ENCODE measurements at places on chromosomes 12 and 14. TPM values are rescaled to one million over a fixed set of nuclear protein-coding genes. Genes with fewer than 3 reads are reported as not detected.
A peak's percentile ranks its signal among the peaks of the same experiment; 100 is the strongest.

- H3K4me3 ChIP-seq, result peak overlapping the region; percentile 81
- peak overlapping the region; percentile 95 for H3K27ac ChIP-seq
- H3K4me1 ChIP-seq, result peaks cover 91% of the 10 kb centered on the region
- no peaks in the 10 kb centered on the region for H3K27me3 ChIP-seq
- DNase-seq, result peak; percentile 67
Observed at GRCh38 chr12:14949631-14950030, 11.3 kb upstream of the ERP27 start.

Gene EML5
- 2.3 TPM for total RNA-seq

DNA sequence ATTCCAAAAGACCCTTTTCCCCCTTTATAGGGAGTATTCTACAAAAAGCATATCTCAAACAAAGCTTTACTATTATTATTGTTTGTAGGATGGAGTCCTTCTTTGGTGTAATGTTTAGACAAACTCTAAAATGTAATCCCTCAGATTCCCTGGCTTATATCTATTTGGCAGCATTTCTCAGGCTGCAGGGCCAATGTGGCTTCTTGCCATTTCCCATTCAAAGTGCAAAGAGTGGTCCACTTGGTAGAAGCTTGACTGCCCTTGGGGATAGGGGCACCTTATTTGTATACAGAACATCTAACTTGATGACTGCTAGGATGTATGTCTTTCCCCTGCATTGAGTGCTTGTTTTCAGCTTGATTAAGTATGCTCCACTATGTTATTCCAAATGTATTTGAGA is 242.7 kb downstream of the PRKD1 start:
- no peaks in the 10 kb centered on the region for H3K4me1 ChIP-seq
- H3K27ac ChIP-seq, result no peak overlapping the region
- H3K36me3 ChIP-seq, result no peaks in the 10 kb centered on the region
- no peak for DNase-seq
- H3K4me3 ChIP-seq, result no peak overlapping the region

DNA sequence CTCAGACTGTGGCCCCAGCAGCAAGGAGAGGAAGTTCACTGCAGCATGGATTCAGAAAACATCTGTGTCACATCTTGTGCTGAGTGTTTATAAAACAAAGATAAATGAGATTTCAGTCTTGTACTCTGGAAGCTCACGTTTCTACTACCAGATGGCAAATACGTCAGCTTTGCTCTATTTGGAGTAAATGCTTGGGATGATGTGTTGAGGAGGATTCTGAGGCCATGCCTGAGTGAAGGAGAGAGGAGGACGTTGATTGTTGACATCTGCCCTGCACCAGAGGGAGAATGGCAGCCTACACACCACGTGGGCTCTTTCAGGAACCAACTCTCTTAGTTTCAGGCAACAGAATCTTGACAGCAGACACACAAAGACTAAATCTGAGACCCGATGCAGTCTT is 188.9 kb downstream of the TMEM132C start:
- H3K27ac ChIP-seq, result no peak overlapping the region
- no peaks in the 10 kb centered on the region for H3K27me3 ChIP-seq

DNA sequence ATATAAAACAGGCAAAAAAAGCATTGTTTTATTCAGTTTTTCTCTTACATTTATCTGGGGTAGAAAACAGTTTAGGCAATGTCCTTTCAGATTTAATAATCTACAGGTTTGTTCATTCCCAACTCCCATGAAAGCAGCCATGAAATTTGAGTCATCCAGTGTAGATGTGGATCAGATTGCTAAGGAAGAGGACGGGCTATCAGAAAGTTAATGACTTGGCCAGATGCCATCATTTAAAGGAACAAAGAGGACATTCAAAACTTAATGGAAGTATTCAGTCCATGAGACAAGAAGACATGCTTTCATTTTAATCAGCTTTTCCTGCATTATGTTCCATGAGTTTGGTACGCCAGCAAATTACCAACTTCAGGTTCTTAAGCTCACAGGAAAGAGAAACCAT is 31.1 kb upstream of the POC1B start:
- H3K27ac ChIP-seq, result no peak overlapping the region
- no peaks in the 10 kb centered on the region for H3K27me3 ChIP-seq
- no peaks in the 10 kb centered on the region for H3K4me1 ChIP-seq
- no peak for DNase-seq
- no peak overlapping the region for H3K4me3 ChIP-seq
- H3K36me3 ChIP-seq, result peaks cover 10% of the 10 kb centered on the region

GRCh38 chr12:7190268-7191055 is 976 bp downstream of the PEX5 start:
- no peaks in the 10 kb centered on the region for H3K27me3 ChIP-seq
- H3K4me3 ChIP-seq, result peak overlapping the region; percentile 72
- H3K27ac ChIP-seq, result peak overlapping the region; percentile 50
- peaks cover 25% of the 10 kb centered on the region for H3K4me1 ChIP-seq
- H3K36me3 ChIP-seq, result peaks cover 19% of the 10 kb centered on the region

DNA sequence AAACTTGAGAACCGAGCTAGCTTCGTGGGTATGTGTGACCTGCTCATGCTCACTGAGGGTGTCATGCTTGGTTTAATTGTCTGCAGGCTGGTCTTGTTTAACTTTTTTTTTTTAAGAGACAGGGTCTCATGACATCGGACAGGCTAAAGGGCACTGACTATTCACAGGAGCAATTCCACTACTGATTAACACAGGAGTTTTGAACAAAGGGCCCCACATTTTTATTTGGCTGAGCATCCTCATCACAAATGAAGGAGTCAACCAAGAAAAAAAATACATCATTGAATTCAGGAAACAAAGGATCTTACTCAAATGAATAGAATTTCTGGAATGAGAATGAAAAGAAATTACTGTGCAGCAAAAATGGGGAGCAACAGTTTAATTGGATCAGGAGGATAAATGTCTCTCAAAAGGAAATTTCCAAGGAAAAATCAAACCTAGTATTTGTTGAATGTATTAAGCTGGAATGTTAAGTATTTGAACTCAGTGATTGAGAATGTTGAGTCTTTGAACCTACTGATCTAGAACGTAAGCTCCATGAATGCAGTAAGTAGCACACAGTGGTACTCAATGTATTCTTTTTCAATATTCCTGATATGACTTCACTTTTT is 20.8 kb upstream of the PYROXD1 start:
- no peaks in the 10 kb centered on the region for H3K36me3 ChIP-seq
- H3K4me1 ChIP-seq, result no peaks in the 10 kb centered on the region
- peaks cover 14% of the 10 kb centered on the region for H3K27me3 ChIP-seq
- no peak overlapping the region for H3K4me3 ChIP-seq
- H3K27ac ChIP-seq, result no peak overlapping the region
- DNase-seq, result no peak

DNA sequence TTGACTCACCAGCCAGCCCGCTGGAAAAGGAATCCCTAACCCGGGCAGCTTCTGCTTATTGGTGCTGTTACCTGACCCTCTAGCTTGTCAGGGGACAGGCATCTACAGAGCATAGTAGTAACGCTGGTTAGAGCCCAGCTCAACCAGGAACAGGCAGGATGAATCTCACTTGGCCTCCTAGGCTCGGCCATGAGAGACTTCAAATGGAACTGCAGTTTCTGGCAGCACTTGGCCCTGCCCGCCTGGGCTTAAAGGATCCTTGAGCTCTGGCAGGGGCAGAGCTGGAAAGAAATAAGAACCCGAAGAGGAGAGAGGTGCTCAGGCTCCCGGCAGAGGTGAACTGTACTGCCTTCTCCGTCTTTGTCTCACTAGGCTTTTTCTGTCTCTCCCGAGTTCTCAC is 2.3 kb upstream of the LHX5 start:
- no peaks in the 10 kb centered on the region for H3K36me3 ChIP-seq
- no peak overlapping the region for H3K27ac ChIP-seq
- peak overlapping the region; percentile 55 for H3K4me3 ChIP-seq
- peaks cover 89% of the 10 kb centered on the region for H3K27me3 ChIP-seq

Gene RHEBL1
- total RNA-seq, result 15.1 TPM

Gene GUCY2C
- total RNA-seq, result not detected

Gene TAMALIN
- 1.8 TPM for total RNA-seq

DNA sequence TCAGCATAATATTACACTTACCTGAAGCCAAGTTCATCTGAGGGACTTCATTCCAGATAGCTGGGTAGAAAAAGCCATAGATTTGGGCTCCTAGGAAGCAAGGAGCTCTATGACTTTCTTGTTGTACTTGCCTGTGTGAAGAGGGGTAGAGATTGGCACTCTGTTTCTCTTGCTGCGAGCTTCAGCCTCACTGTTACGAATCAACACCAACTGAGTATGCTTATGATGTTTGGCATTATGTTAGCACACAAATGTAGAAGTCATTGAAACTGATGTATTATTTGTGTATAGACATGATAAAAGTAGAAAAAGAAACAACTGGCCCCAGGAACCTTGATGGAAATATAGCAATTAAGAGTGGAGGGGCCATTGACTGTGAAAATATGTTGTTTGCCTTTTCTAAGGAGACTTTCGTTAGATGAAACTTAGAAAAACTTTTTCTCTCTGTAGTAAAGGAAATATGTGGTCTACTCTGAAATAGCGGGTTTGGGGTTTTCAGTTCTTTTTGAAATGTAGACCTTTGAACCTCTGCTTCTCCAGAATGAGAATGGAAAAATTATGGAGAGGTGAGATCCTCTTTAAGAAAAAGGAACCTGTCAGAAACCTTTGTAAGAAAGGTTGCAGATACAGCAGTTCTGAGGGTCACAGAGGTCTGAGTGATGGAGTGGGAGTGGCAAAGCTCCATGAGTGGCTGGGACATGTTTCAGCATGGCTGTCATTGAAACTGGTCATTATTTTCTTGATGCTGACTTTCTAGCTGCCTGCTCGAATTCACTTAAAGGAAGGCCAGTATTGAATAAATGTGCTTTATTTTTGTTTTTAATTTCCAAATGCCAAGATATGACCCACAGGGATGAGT is 159.9 kb downstream of the GCH1 start:
- peaks cover 46% of the 10 kb centered on the region for H3K4me1 ChIP-seq
- DNase-seq, result no peak
- no peak overlapping the region for H3K4me3 ChIP-seq
- peak overlapping the region; percentile 22 for H3K27ac ChIP-seq
- peaks cover 3% of the 10 kb centered on the region for H3K36me3 ChIP-seq

Gene CLEC6A
- not detected for total RNA-seq

Gene IL22
- total RNA-seq, result not detected

GRCh38 chr14:35402323-35403113 is 2.0 kb downstream of the NFKBIA start:
- H3K4me3 ChIP-seq, result peak overlapping the region; percentile 94
- H3K36me3 ChIP-seq, result peaks cover 39% of the 10 kb centered on the region
- no peaks in the 10 kb centered on the region for H3K27me3 ChIP-seq
- peak; percentile 64 for DNase-seq
- H3K27ac ChIP-seq, result peak overlapping the region; percentile 89

GRCh38 chr14:33686218-33686617 is 264.7 kb downstream of the EGLN3 start:
- H3K27me3 ChIP-seq, result no peaks in the 10 kb centered on the region
- H3K4me3 ChIP-seq, result no peak overlapping the region
- no peaks in the 10 kb centered on the region for H3K4me1 ChIP-seq

DNA sequence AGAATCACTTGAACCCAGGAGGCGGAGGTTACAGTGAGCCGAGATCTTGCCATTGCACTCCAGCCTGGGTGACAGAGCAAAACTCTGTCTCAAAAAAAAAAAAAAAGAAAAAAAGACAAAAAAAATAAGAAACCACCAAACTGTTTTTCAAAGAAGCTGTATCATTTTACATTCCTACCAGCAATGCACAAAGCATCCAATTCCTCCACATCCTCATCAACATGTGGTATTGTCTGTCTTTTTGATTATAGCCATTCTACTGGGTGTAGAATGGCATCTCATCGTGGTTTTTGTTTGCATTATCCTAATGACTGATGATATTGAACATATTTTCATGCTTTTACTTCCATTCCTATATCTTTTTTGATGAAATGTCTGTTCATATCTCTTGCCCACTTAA is 36.2 kb upstream of the GNG2 start:
- no peak overlapping the region for H3K27ac ChIP-seq
- no peak overlapping the region for H3K4me3 ChIP-seq
- DNase-seq, result no peak
- no peaks in the 10 kb centered on the region for H3K4me1 ChIP-seq
- H3K36me3 ChIP-seq, result no peaks in the 10 kb centered on the region

Gene TPPP2
- total RNA-seq, result not detected

DNA sequence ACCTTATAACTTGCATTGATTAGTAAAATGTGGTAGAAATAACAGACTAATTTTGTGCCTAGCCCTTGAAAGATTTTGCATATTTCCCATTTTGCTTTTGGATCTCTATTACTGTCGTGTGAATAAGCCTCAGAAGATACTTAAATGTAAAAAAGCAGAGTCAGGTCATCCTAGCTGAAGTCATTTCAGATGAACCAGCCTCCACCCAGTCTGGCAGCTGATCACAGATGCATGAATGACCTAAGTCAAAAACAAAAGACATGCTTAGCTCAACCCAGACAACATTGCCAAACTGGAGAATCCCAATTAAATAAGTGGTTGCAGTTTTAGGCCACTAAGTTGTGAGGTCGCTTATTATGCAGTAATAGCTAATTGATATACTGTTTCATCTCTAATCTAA is 349.9 kb downstream of the C12orf50 start:
- no peaks in the 10 kb centered on the region for H3K4me1 ChIP-seq
- H3K27ac ChIP-seq, result no peak overlapping the region
- H3K36me3 ChIP-seq, result no peaks in the 10 kb centered on the region
- no peaks in the 10 kb centered on the region for H3K27me3 ChIP-seq

Gene HOXC12
- total RNA-seq, result not detected

Gene BCL2L14
- 3.3 TPM for total RNA-seq

- no peaks in the 10 kb centered on the region for H3K27me3 ChIP-seq
- no peak for DNase-seq
- H3K4me1 ChIP-seq, result peaks cover 12% of the 10 kb centered on the region
Observed at GRCh38 chr14:97491697-97492096, 694.5 kb downstream of the VRK1 start.

Gene P2RX2
- not detected for total RNA-seq

DNA sequence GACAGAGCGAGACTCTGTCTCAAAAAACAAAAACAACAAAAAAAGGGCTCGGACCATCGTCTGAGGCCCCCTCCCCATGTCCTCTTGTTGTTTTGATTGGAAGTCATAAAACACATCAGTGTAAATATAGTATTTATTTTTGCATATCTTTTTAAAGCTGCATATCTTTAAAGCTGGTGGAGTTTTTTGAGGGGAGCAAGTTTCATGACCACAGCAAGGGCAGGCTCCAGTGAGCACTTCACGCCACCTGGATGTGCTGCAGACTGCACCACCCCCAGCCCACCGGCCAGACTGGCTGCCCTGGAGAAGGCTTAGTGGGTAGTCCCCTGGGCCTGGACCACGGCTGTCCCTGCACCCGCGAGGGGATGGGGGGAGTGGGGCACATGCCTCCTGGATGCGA is 11.9 kb upstream of the BCL7A start:
- no peak for DNase-seq
- no peak overlapping the region for H3K27ac ChIP-seq
- H3K27me3 ChIP-seq, result peaks cover 50% of the 10 kb centered on the region

DNA sequence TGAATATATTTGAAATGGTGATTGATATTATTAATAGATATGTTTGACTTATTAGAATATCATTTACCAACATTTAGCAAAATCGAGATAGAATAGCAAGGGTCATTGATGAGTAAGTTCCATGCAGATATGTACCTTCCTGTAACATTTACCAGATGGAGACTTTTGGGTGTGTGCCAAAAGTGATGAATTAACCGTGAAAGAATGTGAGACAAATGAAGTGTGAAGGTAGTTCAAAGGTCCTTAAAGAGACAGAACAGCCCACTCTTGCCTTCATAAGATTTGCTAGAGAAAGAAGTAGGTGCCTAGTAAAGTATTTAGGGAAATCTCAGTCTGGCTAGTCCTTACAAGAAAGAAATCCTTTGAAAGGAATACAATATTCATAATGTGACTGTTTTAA is 45.5 kb downstream of the FGD4 start:
- no peaks in the 10 kb centered on the region for H3K36me3 ChIP-seq
- DNase-seq, result no peak
- H3K4me1 ChIP-seq, result peaks cover 5% of the 10 kb centered on the region
- H3K27me3 ChIP-seq, result no peaks in the 10 kb centered on the region
- H3K27ac ChIP-seq, result no peak overlapping the region

Gene METAP2
- 77.3 TPM for total RNA-seq
